Cardiac atrium fibroblast (primary cell): ENCODE measurements at places on chromosomes 6 and 20. TPM values are rescaled to one million over a fixed set of nuclear protein-coding genes. Genes with fewer than 3 reads are reported as not detected.

The C4A gene
- total RNA-seq: 12.1 and 14.7 TPM in 2 replicates

The NRSN1 gene
- not detected in 2 replicates for total RNA-seq

The MYL9 gene
- total RNA-seq: 97.7 and 116 TPM in 2 replicates

The CLPSL2 gene
- total RNA-seq: not detected in 2 replicates

The PPIL6 gene
- 0.36 and 3.1 TPM in 2 replicates for total RNA-seq

The SIRPB2 gene
- not detected in 2 replicates for total RNA-seq

The OR12D3 gene
- not detected in 2 replicates for total RNA-seq

The SAMD10 gene
- 1.1 and 2.4 TPM in 2 replicates for total RNA-seq

The TFAP2A gene
- total RNA-seq: 1.3 and 4.5 TPM in 2 replicates

The SNPH gene
- total RNA-seq: 4.5 and 5.5 TPM in 2 replicates

The GPSM3 gene
- total RNA-seq: 7.0 and 7.4 TPM in 2 replicates

The SRSF12 gene
- total RNA-seq: 0.54 and 1.5 TPM in 2 replicates

The ADAM33 gene
- 8.4 and 11.2 TPM in 2 replicates for total RNA-seq

The ZFP57 gene
- not detected in 2 replicates for total RNA-seq

The SLC17A9 gene
- 6.3 and 19.3 TPM in 2 replicates for total RNA-seq

The MYLK2 gene
- under 0.01 TPM in 1 of 2 replicates, not detected in the other for total RNA-seq

The TSBP1 gene
- not detected in 2 replicates for total RNA-seq

The ARG1 gene
- not detected in 2 replicates for total RNA-seq

The PACRG gene
- total RNA-seq: 0.16 and 2.0 TPM in 2 replicates

The CABLES2 gene
- 2.6 and 3.4 TPM in 2 replicates for total RNA-seq

The CUTA gene
- total RNA-seq: 134 and 151 TPM in 2 replicates

The HSPA1A gene
- 59.8 and 77.6 TPM in 2 replicates for total RNA-seq

The PGC gene
- total RNA-seq: not detected in 2 replicates

The FILIP1 gene
- total RNA-seq: 2.7 and 5.7 TPM in 2 replicates

The TCF19 gene
- 7.0 and 11.0 TPM in 2 replicates for total RNA-seq

The ZNF311 gene
- total RNA-seq: 0.97 and 1.1 TPM in 2 replicates

The OSER1 gene
- total RNA-seq: 27.8 and 32.9 TPM in 2 replicates

The HLA-DRB5 gene
- not detected in 2 replicates for total RNA-seq

The BMP7 gene
- total RNA-seq: not detected in 2 replicates

The IPCEF1 gene
- total RNA-seq: not detected in 2 replicates

The LY6G6D gene
- not detected in 2 replicates for total RNA-seq

The MAS1 gene
- total RNA-seq: not detected in 2 replicates

The DYNLT2 gene
- total RNA-seq: 0.16 TPM in 1 of 2 replicates, not detected in the other

The RIPPLY2 gene
- total RNA-seq: not detected in 2 replicates

The AURKA gene
- total RNA-seq: 17.0 and 20.1 TPM in 2 replicates

The RNF144B gene
- total RNA-seq: 0.72 and 3.2 TPM in 2 replicates

The TOX2 gene
- total RNA-seq: 9.2 and 17.9 TPM in 2 replicates

The KCNK16 gene
- not detected in 2 replicates for total RNA-seq

The CFB gene
- total RNA-seq: 12.6 and 103 TPM in 2 replicates

The FKBP1C gene
- total RNA-seq: under 0.01 and 0.16 TPM in 2 replicates

The MYH7B gene
- total RNA-seq: not detected in 2 replicates

The BPIFB4 gene
- not detected in 2 replicates for total RNA-seq

The CRISP2 gene
- not detected in 2 replicates for total RNA-seq

The IMPG1 gene
- total RNA-seq: not detected in 2 replicates

The USP49 gene
- total RNA-seq: 0.36 and 0.65 TPM in 2 replicates
